NCI-H2171 treated with DMSO at 0.1 percent for 48 hours (cell line): ENCODE measurements at places on chromosomes 11 and 22.

GRCh38 chr22:45799291-45799690, 127.7 kb downstream of the ATXN10 start:
- no peak for DNase-seq

GRCh38 chr11:115349335-115350017, 154.7 kb downstream of the CADM1 start:
- no peak for DNase-seq

GRCh38 chr11:64081745-64082442, 46.2 kb downstream of the FLRT1 start:
- no peak for DNase-seq

GRCh38 chr11:29989174-29989970, 27.5 kb downstream of the KCNA4 start:
- no peak for DNase-seq

DNA sequence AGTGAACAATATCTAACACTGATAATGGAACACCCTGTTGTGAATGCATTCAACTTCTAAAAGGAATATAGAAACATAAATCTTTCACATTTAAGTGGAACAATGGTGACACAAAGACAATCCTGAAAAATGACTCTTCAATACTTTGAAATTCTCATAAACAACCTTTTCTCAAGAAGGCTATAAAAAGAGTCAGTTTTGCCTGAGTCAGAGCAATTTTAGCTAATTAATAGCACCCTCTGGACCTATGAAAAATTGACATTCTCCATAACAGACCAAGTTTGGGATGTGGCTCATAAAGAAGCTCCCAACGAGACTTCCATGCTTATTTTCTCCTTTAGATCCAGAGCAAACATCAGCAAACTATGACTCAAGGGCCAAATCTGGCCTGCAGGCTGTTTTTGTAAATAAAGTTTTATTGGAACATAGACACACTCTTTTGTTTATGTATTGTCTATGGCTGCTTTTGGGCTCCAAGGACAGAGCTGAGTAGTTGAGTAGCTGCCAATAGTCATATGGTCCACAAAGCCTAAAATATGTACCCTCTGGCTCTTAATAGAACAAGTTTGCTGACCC, 108.0 kb downstream of the MAML2 start:
- DNase-seq, result no peak

- DNase-seq, result no peak
Measured at GRCh38 chr11:1139441-1140083, 18.2 kb upstream of the MUC5AC start.

DNA sequence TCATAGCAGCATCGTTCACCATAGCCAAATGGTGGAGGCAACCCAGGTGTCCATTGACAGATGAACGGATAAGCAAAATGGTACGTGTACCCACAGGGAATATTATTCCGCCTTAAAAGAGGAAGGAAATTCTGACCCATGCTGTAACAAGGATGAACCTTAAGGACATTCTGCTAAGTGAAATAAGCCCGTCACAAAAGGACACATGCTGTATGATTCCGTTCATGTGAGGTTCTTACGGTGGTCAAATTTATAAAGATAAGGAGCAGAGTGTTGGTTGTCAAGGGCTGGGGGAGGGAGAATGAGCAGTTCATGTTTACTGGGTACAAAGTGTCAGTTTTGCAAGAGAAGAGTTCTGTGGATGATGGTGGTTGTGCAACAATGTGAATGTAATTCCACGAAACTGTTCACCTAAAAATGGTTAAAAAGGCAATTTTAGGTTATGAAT, 26.3 kb downstream of the APOL1 start:
- DNase-seq, result no peak

DNA sequence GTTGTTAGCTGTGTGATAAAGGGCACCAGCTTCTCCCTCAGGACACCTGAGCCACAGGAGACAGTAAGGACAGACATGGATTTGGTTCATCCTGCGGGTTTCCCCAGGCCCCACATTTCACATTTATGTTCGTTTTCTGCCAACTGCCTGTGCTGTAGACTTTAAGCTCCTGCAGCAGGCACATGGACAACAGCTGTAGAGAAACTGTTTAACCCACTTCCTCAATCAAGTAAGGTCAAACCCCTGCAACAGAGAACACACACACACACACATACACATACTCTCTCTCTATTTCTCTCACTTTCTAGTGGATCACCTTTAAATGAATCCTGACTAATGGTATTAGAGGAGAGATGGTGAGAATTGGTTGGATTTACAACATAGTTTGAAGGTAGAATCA, 90.7 kb downstream of the C11orf87 start:
- DNase-seq, result no peak

DNA sequence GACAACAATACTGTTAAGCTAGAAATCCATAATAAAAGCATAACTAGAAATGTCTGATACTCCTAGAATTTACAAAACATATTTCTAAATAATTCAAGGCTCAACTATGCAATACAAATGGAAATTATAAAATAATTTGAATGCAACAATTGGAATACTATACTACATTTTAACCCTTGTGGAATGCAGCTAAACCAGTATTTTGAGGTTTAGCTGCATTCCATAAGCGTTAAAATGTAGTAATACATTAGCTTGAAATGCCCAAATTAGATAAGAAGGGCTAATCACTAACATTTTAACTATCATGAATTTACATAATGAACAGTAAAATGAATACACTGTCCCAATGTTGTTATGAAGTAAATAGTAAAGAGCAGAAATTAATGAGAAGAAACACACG, 617.2 kb upstream of the CHORDC1 start:
- no peak for DNase-seq
